Progenitor cell of endocrine pancreas (in vitro differentiated cells): ENCODE measurements at places on chromosomes 2 and 18. TPM values are rescaled to one million over a fixed set of nuclear protein-coding genes. Genes with fewer than 3 reads are reported as not detected.

POTEJ gene
- total RNA-seq: 0.19 and 0.24 TPM in 2 replicates

ASPRV1 gene
- 1.1 and 1.2 TPM in 2 replicates for total RNA-seq

CXCR2 gene
- not detected in 2 replicates for total RNA-seq

DNA sequence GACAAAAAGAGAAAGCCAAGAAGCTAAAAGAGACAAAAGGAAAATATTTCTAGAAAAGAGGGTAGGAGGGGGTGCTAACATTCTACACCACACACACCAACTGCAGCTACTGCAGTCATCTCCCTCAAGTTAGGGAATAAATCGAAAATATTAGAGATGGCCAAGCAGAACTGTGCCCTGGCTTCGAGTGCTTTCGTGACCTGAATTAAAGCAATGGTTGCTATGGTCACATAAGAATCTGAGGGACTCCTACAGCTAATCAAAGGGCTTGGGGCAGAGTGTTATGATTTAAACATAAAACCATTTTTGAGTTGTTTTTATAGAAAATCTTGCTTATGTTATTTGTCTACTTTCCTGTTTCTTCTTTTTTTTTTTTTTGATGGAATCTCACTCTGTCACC lies 159.6 kb upstream of the HNRNPA3 start:
- no peak overlapping the region for H3K4me3 ChIP-seq
- no peak overlapping the region for H3K27ac ChIP-seq
- DNase-seq: no peak
- H3K27me3 ChIP-seq: no peaks in the 10 kb centered on the region

- H3K4me1 ChIP-seq: peaks cover 32% of the 10 kb centered on the region
- no peak for DNase-seq
- H3K27me3 ChIP-seq: no peaks in the 10 kb centered on the region
Measured at GRCh38 chr18:35061804-35062203, 20.6 kb downstream of the MAPRE2 start.

MC5R gene
- not detected in 2 replicates for total RNA-seq

DNA sequence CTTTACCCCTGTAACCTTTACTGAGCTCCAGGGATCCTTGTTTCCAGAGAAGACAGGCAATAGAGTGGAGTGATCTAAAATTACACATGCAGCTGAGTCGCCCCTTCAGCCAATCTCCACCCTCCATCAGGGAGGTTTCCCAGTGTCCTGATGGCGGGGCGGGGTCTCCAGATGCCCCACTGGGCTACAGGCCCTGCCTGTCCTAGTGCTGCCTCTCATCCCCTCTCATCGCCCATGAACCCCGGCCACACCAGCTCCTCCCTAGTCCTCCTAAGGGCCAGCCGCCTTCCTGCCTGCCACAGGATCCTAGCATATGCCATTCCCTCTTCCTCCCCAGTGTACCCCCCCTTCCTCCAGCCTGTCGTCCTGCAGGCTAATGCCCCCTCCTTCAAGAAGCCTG lies 144.1 kb upstream of the GLI2 start:
- H3K27ac ChIP-seq: no peak overlapping the region
- peaks cover 9% of the 10 kb centered on the region for H3K4me1 ChIP-seq
- no peaks in the 10 kb centered on the region for H3K36me3 ChIP-seq
- H3K4me3 ChIP-seq: no peak overlapping the region

- H3K27ac ChIP-seq: peak within 1 kb of the TSS; percentile 100
- peak; percentile 87 for DNase-seq
- H3K4me3 ChIP-seq: peak within 1 kb of the TSS; percentile 99
- H3K27me3 ChIP-seq: no peaks in the 10 kb centered on the region
- peaks cover 6% of the 10 kb centered on the region for H3K36me3 ChIP-seq
Measured at GRCh38 chr2:61888267-61889055, at the start of gene CCT4. Gene CCT4 (minus strand): TSS chr2:61888656. CDS start chr2:61888507, 149 bp downstream.

DNA sequence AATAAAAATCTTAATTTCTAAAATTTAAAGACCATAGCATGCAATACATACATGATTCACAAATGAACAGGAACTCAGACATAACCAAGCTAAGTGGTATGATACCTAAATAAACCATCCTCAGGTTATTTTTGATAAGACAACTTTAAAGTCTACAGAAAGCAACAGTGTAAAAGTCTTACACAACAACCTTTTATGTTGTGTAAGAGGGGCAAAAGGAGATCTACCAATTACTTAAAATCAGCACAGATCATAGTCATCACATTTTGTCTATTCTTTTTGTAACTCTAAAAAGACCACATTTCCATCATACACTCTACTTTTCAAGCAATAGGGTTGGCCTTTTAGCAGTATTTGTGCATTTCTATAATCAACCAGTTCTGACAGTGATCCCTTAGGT lies 16.3 kb downstream of the SP3 start:
- H3K36me3 ChIP-seq: peaks cover 19% of the 10 kb centered on the region
- H3K4me1 ChIP-seq: peaks cover 15% of the 10 kb centered on the region
- no peak for DNase-seq
- no peaks in the 10 kb centered on the region for H3K27me3 ChIP-seq
- no peak overlapping the region for H3K4me3 ChIP-seq
- H3K27ac ChIP-seq: no peak overlapping the region

DNA sequence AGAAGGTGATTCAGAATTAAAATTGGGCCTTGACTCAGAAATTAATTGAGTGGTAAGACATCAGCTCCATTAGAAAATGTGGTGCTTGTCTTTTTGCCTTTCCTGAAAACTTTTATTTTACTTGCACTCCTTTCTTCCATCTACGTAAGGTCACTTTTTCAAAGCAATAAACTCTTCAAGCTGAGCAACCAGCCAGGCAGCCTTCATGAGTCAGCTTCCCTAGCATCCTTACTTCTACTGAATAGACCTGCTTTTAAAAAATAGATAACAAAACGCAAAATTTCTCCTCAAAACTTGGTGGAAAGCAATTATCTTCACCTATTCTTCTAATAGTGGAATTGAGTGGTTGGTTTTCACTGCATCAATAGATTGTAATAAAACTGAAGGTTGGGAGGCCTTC lies 504.2 kb downstream of the ARHGAP15 start:
- H3K27me3 ChIP-seq: no peaks in the 10 kb centered on the region
- DNase-seq: no peak
- no peak overlapping the region for H3K27ac ChIP-seq
- no peak overlapping the region for H3K4me3 ChIP-seq
- H3K36me3 ChIP-seq: no peaks in the 10 kb centered on the region
